ENCODE measurements at places on chromosomes 11 and 22. TPM values are rescaled to one million over a fixed set of nuclear protein-coding genes. Genes with fewer than 3 reads are reported as not detected.

KCNJ5 gene
- total RNA-seq, result 0.28 TPM

CAPN1 gene
- total RNA-seq, result 256 TPM

SLC22A8 gene
- total RNA-seq, result not detected

PTGDR2 gene
- not detected for total RNA-seq

IMMP1L gene
- total RNA-seq, result 21.1 TPM

PGGHG gene
- total RNA-seq, result 115 TPM

IFITM10 gene
- 18.0 TPM for total RNA-seq

API5 gene
- total RNA-seq, result 102 TPM

KDELR3 gene
- 11.6 TPM for total RNA-seq

MS4A4E gene
- total RNA-seq, result not detected

INS gene
- not detected for total RNA-seq

NCAM1 gene
- total RNA-seq, result 0.18 TPM

CATSPER1 gene
- total RNA-seq, result 0.15 TPM

VSIG2 gene
- total RNA-seq, result not detected
